BJ (cell line): ENCODE measurements at places on chromosomes 1 and 21. TPM values are rescaled to one million over a fixed set of nuclear protein-coding genes. Genes with fewer than 3 reads are reported as not detected.
A peak's percentile ranks its signal among the peaks of the same experiment; 100 is the strongest.

GRCh38 chr1:1529321-1529720 lies 11.1 kb downstream of the TMEM240 start:
- DNase-seq: no peak

- DNase-seq: no peak
Observed at GRCh38 chr1:84611796-84612195, 37.6 kb upstream of the CTBS start.

DNA sequence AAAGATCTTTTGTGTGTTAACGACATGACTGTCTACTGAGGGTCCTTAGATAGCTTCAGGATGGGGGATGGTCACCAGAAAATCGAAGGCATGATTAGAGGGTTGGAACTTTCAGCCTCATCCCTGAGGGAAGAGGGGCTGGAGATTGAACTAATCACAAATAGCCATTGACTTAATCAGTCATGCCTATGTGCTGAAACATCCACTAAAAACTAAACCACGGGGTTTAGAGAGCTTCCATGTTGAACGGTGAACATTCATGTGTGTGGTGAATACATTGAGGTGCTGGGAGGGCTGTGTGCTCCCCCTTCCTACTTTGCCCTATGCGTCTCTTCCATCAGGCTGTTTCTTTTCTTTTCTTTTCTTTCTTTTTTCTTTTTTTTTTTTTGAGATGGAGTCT lies 17.0 kb downstream of the RBP7 start:
- DNase-seq: no peak

DNA sequence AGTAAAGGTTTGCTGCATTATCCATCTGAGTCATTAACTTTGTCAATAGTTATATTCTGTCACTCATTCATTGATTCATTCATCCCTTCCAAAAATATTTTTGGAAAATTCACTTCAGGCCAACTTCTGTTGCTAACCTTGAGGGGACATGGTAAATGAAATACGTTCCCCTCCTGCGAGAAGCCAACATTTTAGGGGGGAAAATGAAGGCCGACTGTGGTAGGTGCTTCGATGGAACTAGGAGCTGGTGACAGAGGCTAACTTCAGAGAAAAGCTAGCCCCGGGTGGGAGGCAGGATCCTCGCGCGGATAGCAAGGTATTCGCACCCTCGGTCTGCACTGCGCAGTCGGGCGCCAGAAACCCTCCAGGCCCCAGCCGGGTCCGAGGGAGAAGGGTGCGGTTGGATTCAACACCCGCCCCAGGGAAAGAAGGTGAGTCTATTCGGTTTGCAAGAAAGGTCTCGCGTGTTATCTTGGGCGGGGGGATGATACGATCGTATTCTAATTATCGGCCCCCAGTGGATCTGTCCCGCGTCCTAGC lies 646 bp upstream of the RRP15 start:
- DNase-seq: no peak

DNA sequence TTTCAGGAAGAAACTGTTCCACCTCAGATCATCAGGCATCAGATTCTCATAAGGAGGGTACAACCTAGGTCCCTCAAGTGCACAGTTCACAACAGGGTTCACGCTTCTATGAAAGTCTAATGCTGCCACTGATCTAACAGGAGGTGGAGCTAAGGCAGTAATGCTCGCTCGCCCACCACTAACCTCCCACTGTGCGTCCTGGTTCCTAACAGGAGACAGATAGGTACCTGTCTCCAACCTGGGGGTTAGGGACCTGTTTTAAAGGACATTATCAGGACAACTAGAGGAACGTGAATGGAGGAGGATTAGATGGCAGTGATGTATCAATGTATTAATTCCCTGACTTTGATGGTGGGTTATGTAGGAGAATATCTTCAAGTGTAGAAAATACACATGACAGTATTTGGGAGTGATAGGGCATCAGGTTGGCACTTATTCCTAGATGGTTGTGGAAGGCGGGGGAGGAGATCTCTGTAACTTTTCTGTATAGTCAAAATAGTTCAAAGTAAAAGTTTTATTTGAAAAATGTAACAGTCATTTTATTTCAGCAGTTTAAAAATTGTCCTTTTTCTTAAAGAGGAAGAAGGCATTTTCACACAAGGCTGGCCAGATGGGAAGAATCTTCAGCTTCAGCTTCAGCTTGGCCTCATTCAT lies 43.9 kb downstream of the DEGS1 start:
- no peak for DNase-seq

DNA sequence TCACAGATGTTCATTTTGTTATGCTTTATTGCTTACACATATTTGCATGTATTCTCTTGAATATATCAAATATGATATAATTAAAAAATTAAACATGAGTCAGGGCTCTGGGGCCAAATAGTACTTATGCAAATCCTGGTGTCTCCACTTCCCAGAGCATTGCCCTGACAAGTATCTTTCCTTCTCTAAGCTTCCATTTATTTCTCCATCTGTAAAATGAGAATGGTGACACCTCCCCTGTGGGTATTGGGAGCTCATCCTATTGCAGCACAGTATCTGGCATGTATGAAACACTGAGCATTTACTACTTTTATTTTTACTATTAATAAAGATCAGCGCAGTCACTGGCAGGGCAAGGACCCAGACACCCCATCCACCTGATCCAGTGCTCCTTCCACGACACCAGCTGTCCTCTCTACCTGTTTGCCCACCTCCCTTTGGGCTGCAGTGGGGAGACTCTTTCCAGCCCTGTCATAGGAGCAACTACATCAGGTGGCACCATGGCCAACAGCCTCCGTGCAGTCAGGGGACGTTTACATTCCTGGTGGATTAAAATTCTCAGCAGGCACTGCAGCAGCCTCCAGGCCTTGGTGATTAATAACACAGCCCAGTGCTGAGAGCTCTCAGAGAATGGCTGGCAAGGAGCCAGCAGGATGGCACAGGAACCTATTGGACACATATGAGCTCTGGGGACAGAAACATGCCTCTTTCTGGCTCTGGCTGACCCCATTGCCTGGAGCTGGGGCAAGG lies 113.0 kb downstream of the DMRTB1 start:
- DNase-seq: no peak

GRCh38 chr1:177256153-177257075 lies 85.7 kb downstream of the BRINP2 start:
- no peak for DNase-seq

DNA sequence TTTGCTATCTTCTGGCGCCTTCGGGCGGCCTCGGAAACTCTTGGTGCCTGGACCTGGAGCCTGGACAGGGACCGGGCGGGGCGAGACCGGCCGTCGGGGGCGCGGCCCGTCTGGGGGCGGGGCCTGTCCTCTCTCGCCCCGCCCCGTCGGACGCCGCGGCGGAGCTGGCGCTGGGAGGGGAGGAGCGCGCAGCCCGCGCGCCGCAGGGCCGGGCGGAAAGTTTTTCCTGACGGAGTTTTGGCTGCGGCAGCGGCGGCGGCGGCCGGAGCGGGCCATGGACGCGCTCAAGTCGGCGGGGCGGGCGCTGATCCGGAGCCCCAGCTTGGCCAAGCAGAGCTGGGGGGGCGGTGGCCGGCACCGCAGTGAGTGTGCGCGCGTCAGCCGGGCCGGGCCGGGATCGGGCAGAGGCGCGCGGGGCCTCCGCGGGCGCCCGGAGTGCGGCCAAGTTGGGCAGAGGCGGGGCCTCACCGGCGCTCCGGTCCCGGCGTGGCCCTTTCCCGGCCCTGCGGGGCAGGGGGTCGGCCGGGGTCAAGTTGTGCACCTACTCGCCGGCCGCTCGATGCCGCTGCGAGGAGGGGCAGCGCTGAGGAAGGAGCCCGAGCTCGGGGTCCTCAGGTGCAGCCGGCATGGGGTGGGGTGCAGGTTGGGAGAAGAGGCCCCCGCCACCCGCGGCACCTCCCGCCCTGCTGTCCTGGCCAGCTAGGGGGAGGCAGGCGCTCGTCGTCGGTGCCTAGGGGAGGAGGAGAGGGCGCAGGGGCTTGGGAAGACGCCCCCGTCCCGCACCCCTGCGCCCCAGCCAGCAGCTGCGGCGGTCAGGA lies at the start of gene LDLRAP1:
Gene LDLRAP1, plus strand, starts transcription at position 182 of the 818 bp plus-strand sequence. Its CDS starts 93 bp downstream, at position 275.
- no peak for DNase-seq

GRCh38 chr1:107254306-107254705 lies 113.5 kb downstream of the NTNG1 start:
- no peak for DNase-seq

DNA sequence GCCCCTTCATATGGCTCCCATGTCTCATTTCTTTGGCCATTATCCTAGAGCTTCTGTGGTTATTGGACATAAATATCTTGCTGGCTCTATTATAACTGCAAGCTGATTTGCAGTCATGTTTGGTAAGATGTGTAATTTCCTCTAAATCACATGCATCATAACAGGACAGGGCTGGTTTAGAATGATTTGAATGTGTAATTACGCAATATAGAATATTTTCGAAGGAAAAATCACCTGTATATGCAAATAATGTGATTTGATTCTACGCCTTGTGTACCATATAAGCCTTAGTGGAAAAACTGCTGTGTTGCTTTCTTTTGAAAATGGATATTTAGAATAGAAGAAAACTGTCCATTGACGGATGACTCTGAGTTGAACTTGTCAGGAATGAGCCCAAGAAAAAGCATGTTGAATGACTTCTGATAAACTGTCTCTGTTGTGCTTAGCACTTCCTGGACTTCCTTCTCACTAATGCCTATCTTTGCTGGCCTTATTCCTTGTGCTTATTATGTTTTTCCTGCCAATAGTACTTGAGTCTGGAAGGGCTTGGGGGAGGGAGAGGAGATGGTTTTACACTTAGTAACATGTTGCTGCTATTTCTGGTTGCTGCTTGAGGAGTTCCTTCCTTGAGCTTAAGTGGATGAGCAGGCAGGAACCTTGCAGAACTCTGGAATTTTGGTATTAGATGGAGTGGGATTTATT lies 6.5 kb downstream of the CACHD1 start:
- DNase-seq: peak; percentile 61

- no peak for DNase-seq
Observed at GRCh38 chr1:44217809-44218410, 4.6 kb downstream of the DMAP1 start.

DNA sequence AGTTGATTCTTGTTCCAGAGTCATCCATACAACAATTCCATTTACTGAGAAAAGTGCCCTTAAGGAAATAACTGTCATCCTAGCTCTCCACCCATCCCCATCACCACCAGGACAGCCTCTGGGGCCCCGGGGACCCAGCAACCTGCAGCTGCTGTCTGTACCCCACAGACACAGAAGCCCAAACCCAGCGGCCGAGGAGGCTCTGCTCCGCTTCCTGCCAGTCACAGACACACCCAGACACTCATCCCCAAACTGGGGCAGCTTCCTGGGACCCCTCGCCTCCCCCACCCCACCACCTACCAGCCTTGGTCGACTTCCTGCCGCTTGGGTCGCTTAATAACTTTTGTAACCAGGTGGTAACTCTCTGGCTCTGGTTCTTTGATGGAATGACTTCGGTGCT lies 121.6 kb upstream of the SLC25A33 start:
- no peak for DNase-seq

DNA sequence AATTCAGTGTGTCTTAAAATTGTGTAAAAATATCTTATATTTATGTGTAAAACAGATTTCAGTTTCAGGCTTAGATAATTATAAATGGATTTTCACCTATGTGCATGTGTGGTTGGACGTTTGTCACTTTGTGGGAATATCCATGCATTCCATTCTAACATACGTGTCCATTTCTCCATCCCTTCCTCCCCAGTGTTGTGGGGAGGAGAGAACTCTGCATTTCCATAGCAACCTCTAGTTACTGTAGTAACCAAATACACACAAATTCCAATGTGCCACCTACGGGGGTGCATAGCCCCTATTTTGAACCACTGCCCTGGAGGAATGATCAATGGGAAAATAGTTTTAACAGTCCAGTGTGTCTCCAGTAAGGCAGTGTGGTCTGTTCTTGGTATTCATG lies 79.0 kb downstream of the RASAL2 start:
- DNase-seq: no peak

DNA sequence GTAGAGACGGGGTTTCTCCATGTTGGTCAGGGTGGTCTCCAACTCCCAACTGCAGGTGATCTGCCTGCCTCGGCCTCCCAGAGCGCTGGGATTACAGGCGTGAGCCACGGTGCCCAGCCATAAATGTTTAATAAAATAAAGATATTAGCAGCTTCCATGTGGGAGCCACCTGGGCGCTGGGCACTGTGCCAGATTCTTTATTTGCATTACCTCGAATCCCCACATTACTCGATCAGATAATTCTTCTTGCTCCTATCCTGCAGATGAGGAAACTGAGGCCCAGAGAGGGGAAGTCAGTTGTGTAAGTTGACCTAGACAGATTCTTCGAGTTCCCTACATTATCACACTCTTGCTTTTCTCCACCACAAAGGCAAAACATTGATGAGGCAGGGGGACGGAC lies 24.9 kb upstream of the TENT5B start:
- no peak for DNase-seq

GRCh38 chr1:231803353-231803752 lies 176.8 kb downstream of the DISC1 start:
- no peak for DNase-seq

- no peak for DNase-seq
Observed at GRCh38 chr1:78640462-78640861, 9.2 kb upstream of the IFI44 start.

- no peak for DNase-seq
Observed at GRCh38 chr1:232501854-232502253, 128.1 kb downstream of the SIPA1L2 start.

GRCh38 chr1:30654188-30654587 lies 69.2 kb downstream of the MATN1 start:
- DNase-seq: no peak

DNA sequence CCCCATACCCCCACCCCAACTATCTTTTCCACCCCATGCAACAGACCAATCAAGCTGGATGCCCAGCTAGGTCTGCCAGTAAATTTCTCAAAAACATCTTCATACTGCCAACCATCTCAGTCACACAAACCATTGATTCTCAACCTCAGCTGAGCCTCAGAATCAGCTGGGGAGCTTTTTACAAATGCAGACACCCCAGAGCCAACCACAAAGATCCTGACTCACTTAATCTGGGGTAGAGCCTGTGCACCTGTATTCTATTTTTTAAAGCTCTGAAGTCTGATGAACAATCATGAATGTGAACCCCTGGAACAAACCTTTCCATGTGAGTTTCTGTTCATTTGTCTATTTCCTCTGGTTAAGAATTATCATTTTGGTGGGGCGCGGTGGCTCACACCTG lies 66.0 kb downstream of the ZNF281 start:
- DNase-seq: no peak

DNA sequence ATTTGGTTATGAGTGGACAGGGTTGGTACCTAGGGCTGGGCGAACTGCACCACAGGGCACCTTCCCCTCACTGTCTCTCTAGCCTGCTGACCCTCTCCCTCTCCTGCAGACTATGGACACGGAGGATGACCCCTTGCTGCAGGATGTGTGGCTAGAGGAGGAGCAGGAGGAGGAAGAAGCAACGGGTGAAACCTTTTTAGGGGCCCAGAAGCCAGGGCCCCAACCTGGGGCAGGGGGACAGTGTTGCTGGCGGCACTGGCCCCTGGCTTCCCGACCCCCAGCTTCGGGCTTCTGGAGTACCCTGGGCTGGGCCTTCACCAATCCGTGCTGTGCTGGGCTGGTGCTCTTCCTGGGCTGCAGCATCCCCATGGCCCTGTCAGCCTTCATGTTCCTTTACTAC lies 21.9 kb downstream of the DISP3 start:
- DNase-seq: no peak

GRCh38 chr1:13813398-13814012 lies 113.5 kb downstream of the PRDM2 start:
- no peak for DNase-seq

The HSPG2 gene
- polyA plus RNA-seq: 19.3 and 45.1 TPM in 2 replicates

The TEDDM1 gene
- not detected in 2 replicates for polyA plus RNA-seq

The FMOD gene
- polyA plus RNA-seq: 14.0 and 18.0 TPM in 2 replicates

The TRIM62 gene
- polyA plus RNA-seq: 3.0 and 5.2 TPM in 2 replicates

The ACBD3 gene
- polyA plus RNA-seq: 22.8 and 39.5 TPM in 2 replicates

The CTH gene
- 5.2 and 7.2 TPM in 2 replicates for polyA plus RNA-seq
